ENCODE measurements at places on chromosomes 1 and 21. TPM values are rescaled to one million over a fixed set of nuclear protein-coding genes. Genes with fewer than 3 reads are reported as not detected.

The DUSP12 gene
- 38.3 TPM for total RNA-seq

The KCND3 gene
- not detected for total RNA-seq

The GNAT2 gene
- not detected for total RNA-seq

The LHX8 gene
- total RNA-seq: not detected
